ENCODE measurements at places on chromosomes 12 and 14.

DNA sequence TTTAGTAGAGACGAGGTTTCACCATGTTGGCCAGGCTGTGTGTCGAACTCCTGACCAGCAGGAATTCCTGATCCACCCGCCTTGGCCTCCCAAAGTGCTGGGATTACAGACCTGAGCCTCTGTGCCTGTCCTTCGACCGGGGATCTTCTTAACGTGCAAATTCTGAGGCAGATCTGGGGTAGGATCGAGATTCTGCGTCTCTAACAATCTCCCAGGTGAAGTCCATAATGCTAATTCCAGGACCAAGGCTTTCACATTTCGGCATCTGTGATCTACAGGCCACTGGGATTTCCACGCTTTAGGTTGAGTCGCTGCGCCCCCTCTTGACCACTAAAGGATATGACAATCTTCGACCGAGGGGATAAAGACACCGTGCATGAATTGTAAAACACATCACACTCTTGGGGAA lies 24.8 kb downstream of the FOS start:
- DNase-seq, result peak; percentile 60

DNA sequence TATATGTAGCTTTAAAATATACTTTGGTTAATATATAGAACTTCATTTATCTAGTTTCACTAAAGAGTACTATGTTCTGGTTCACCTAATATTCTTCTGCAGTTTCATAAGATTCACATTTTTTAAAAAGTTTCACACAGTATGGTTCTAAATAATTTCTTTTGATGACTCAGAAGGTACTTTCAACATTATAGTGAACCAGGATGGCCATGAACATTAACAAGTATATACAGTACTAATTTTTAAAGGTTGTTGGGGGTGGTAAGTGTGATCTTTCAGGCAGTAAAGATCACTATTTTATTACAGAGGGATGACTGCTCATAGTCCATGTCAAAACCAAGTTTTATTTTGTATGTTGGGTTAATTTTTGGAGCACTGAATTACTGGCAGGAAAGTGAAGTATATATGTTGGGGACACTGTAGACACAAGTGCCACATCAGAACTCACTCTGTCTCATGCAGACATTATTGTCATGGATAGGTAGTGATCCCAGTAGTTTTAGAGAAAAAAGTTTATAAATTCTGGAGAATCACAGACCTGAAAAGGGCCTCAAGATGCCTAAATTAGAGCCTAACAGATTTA lies 60.0 kb downstream of the DCAF5 start:
- no peak for DNase-seq

DNA sequence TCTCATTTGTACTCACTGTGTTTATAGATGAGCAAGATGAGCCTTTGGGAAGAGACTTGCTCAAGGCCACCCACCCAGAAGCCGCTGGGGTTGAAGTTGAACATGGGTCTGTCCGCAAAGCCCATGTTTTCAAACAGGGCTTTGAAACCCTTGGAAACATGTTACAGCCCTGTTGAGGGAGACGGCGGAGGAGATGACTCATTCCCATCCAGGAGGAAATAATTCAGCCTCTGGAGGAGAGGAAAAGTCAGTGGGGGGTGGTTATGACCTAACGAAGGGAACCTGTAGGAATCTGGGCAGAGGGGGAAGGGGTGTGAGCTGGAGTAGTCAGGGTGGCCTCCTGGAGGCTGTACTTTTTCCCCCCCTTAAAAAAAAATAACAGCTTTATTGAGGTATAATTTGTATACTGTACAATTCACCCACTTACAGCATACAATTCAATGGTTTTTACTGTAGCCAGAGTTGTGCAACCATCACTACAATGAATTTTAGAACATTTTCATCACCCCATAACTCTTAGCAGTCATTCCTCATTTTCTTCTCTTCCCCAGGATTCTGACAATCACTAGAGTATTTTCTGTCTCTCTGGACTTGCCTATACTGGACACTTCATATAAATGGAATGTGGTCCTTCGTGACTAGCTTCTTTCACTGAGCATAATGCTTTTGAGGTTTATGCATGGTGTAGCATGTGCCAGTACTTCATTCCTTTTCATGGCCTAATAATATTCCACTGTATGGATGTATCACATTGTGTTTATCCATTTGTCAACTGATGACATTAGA lies 1.9 kb upstream of the RIN3 start:
- DNase-seq, result no peak

GRCh38 chr12:102461501-102461900 lies 18.9 kb downstream of the IGF1 start:
- DNase-seq, result no peak

- no peak for DNase-seq
Observed at GRCh38 chr12:54126029-54126695, 62.6 kb downstream of the SMUG1 start.

- DNase-seq, result no peak
Observed at GRCh38 chr14:100540926-100541620, 46.1 kb downstream of the BEGAIN start.

DNA sequence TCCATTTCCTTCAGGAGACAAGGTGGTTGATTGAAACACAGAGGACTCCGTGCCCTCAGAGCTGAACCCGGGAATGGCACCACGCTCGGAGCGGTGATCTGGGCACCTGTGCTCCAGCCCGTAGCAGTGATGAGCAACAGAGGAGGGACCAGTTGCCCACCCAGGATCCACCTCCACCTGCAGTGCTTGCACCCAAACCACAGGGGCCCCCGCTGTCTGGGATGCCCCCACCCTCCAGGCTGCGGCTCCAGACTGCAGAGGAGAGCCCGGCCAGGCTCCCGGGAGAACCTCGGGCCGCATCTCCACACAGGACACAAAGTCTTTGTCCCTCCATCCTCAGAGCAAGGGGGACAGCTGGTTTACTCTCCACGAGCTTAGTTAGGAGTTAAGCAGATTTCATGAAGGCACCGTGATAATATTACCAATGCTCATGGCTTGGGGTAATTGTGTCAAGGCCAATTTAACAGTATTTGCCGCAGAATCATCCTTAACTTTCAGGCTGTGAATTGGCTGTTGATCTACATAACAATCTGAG lies 100.6 kb downstream of the TNFAIP2 start:
- DNase-seq, result no peak

- DNase-seq, result no peak
Observed at GRCh38 chr12:111158992-111159391, 209.9 kb downstream of the PHETA1 start.

GRCh38 chr12:123250471-123251383 lies 17.5 kb downstream of the MTRFR start:
- no peak for DNase-seq

GRCh38 chr14:77903221-77903620 lies 103.3 kb downstream of the ADCK1 start:
- DNase-seq, result no peak

DNA sequence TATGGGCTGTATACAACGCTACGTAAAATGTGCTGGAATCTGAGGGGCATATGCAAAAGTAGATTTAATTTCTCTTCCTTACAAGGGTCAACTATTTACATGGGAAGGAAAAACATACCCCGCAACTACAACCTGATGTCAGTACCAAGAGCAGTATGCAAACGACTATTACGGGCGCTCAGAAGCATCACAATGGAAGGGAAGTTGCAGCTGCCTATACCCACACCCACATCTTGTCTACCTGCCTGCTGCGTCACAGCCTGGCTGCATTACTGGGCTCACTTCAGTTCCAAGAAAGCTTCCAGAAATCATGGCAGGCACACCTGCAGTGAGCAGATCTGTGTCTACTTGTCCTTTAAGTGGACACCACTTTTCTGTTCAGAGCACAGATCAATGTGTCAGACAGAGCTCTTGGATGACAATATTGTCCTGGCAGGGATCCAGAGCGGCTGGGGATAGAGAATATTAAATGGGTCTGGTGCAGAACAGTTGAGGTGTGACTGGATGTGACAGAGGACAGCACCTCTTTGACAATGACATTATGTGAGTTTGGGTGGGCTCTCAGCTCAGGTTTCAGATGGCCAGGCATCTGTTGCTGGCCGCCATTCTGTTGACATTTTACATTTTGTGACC lies 41.5 kb upstream of the GNG2 start:
- DNase-seq, result no peak

DNA sequence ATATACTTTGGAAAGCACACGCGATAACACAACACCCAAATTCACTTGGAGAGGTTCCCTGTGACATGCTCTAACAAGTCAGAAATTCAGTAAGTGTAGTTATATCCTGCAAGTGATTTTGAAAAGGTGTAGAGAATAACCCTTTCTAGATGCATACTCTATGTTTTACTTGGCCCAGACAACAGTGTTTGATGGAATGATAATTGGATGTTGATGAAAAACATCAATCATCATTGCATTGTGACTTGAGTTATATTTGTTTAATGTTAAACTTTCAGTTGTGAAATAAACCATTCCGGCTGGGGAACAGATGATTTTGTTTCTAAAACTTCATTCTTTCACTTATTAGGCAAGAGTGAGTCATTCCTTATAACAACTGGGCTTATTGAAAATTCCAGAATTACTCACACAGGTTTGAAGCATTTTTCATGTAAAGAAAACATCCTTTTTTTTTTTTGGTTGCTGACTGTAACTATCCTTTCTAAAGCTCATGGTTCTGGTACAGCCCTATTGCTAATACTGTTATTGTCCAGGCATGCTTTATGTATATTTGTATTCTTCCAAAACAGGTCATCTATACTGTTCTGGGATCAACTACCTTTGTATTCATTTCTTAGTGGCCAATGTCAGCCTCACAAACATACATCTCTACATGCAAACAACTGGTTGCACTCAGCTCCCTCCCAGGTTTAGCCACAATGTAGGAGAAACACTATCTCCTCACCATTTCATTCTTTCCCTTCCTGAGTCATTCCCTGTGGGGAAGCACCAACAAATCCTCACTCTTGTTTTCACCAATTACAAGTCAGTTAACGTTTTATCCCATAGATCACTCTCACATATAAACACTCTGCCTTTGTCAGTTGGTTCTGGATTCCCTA lies 121.2 kb upstream of the LRIG3 start:
- no peak for DNase-seq

GRCh38 chr14:20035449-20035848 lies 389 bp downstream of the OR4K13 start:
- DNase-seq, result no peak

DNA sequence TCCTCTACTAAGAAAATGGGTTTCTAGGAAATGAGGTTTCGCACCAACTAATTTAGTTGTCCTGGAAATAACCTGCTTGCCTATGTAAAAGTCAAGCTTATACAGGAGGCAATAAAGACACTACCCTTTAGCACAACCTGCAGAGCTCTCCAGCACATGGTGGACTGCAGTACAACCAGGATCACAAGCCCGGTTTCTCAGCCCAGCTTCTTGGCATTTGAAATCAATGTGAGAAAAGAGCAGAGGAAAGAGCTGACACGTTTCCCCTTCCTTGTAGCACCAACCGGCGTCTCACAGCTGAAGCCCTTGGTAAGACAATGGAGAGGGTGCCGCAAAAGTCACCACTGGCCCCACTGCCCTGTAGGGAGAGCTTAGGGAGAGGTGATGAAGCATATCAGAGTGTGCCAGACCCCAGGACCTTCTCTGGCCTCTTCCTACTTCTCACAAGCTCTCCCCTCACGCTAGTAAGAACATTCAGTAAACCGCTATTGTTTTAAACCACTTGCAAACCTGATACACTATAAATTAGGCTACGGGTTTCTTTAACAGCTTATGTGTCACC lies 8.6 kb downstream of the SPTLC2 start:
- peak; percentile 24 for DNase-seq

- no peak for DNase-seq
Observed at GRCh38 chr14:57848786-57849185, 17.1 kb downstream of the SLC35F4 start.

DNA sequence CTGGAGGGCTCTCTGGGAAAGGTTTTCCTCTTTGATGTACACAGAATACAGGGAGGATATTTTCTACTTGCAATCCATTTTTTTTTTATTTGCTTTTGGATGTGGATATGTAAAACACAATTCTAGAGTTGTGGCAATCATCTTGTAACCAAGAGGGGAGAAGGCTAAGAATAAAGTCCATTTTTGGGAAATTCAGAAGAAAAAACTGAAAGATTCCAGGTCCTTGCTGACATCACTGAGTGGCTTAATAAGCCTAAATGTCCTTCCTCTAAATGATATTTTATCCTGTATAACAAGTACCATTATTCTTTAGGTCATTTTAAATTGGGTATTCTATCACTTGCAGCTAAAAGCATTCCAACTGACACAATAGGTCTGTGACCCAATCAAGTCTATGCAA lies 64.0 kb downstream of the PPP1R12A start:
- no peak for DNase-seq

DNA sequence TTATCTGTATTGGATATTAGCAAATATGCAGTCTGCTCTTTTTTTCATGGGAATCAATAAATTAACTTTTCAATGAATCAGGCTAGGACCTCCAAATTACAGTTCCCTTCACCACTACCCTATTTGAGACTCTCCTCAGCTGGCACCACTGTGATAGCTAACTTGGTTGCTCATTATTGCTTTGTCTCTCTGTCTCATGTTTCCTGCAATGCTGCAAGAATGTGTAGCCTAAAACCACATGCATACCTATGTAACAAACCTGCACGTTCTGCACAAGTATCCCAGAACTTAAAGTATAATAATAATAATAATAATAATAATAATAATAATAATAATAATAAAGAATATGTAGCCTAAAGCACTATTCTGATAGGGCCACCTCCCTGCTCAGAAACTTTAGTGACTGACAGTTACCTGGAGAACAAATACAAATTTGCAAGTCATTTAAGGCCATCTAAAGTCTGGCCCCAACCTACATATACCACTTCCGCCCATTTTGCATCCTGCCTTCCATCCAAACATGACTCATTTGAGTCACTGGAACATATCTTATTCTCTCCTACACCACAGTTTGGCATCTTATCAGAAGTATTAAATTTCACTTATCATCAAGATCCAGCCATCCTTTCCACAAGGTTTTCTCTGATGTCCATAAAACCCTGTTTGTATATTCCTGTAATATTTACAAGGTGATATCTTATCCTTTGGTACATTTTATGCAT lies 215.1 kb downstream of the LRRK2 start:
- DNase-seq, result no peak

GRCh38 chr12:86249851-86250250 lies 6.3 kb downstream of the MGAT4C start:
- DNase-seq, result no peak

- no peak for DNase-seq
Observed at GRCh38 chr14:91901449-91902226, 34.3 kb upstream of the TC2N start.

GRCh38 chr14:96747006-96747405 lies 50.2 kb upstream of the VRK1 start:
- DNase-seq, result no peak

Data from activated CD4-positive, alpha-beta memory T cell treated with anti-CD3 and anti-CD28 coated beads, Interleukin-2, amount 10 ng/mL, durations not matched to agents 7 days and 5 days (primary cell).